ENCODE measurements at places on chromosomes 4 and X. TPM values are rescaled to one million over a fixed set of nuclear protein-coding genes. Genes with fewer than 3 reads are reported as not detected.

SH3TC1 gene
- 24.8 TPM for total RNA-seq

CXXC4 gene
- not detected for total RNA-seq

ARHGEF6 gene
- total RNA-seq, result 90.6 TPM

TBC1D25 gene
- total RNA-seq, result 20.5 TPM

AMBN gene
- not detected for total RNA-seq

SHISA3 gene
- total RNA-seq, result 0.43 TPM

CYBB gene
- 0.07 TPM for total RNA-seq

CHIC1 gene
- 6.0 TPM for total RNA-seq

GDPD2 gene
- 0.12 TPM for total RNA-seq

AKAP14 gene
- not detected for total RNA-seq

H2BW2 gene
- not detected for total RNA-seq

ZBED1 gene
- 34.9 TPM for total RNA-seq

OPRPN gene
- not detected for total RNA-seq

SASH3 gene
- 239 TPM for total RNA-seq

LGI2 gene
- not detected for total RNA-seq

PRIMPOL gene
- total RNA-seq, result 17.4 TPM

PHEX gene
- 0.14 TPM for total RNA-seq

IDUA gene
- total RNA-seq, result 42.6 TPM

All from activated naive CD4-positive, alpha-beta T cell treated with anti-CD3 and anti-CD28 coated beads, Interleukin-2, amount 10 ng/mL, durations not matched to agents 5 hours and 36 hours (primary cell).